CD4-positive, alpha-beta T cell treated with Interleukin-10 for 1 hour (primary cell): ENCODE measurements at places on chromosomes 5 and 9.

DNA sequence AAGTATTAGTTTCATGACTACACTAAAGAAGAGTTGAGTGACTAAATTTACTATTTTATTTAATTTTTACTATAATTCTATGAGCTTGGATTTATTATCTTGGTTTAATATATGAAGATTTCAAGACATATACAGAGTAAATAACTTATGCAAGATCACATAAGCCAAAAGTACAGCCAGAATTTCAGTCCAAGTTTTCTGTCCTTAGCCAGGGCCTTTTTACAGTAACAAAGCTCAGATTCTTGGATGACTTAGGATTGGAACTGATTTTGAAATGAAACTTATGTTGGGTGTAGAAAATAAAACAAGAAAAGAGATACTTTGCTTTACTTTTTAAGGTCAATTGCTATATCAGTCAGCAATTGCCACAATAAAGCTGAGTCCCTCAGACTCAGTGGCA is 170.3 kb downstream of the MARCHF11 start:
- DNase-seq, result no peak

DNA sequence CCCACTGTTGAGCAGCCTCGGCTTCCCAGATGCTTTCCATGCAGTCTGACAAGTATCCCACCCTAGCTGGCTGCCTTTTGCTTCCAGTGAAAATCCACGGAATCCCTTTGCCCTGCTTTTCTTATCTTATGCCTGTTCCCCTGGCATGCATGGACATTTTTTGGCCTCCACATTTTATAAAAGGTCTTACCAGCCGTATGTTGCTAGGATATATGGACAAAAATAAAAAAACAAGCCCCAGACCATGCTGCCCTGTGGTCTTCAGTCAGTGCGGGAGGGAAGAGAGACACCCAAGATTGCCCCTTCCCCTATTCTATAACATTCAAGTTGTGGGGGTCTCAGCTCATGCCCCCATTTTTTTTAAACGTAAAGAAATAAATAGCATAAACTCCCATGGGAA is 129.6 kb downstream of the COL23A1 start:
- DNase-seq, result no peak

DNA sequence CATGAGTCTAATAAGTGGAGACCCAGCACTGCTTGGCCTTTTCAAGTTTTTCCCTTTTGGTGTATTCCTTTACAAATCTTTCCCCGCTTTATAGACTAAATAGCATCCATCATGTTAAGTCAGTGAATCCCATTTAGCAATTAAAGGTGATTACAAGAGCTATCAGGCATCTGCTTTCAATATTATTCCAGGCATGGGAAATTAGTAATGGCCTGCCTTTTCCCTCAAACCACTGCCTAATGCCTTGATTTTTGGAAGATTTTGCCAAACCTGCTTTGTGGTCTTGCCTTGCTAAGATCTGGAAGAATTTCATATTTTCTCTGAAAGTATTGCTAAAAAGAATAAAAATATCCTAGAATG is 102.8 kb upstream of the GNA14 start:
- no peak for DNase-seq

DNA sequence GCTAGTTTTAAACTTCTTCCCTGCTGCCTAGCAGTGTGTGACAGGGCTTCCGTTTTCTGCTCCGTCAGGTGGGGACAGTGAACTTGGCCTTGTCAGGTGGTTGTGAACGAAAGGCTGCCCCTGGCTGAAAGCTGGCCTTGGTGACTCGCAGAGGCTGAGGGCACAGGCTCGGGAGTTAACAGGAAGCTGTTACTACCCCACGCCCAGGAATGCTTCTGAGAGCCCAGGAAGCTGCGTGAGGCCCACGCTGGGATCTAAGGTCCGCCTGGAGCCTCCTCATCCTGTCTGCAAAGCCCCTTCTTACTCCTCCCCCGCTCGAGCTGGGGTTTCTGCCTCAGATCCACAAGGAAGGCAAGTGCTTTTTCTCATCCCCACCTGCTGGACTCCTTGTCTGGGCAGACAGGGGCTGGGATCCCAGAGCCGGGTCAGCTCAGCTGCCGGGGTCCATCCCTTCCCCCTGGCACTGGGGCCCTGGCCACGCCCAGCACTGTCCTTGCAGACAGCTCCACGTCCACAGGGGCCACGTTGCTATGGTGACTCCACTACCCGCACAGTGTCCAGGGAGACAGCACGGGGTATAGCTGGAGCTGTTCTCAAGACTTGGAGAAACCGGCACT is 124.7 kb upstream of the TBC1D2 start:
- DNase-seq, result no peak

DNA sequence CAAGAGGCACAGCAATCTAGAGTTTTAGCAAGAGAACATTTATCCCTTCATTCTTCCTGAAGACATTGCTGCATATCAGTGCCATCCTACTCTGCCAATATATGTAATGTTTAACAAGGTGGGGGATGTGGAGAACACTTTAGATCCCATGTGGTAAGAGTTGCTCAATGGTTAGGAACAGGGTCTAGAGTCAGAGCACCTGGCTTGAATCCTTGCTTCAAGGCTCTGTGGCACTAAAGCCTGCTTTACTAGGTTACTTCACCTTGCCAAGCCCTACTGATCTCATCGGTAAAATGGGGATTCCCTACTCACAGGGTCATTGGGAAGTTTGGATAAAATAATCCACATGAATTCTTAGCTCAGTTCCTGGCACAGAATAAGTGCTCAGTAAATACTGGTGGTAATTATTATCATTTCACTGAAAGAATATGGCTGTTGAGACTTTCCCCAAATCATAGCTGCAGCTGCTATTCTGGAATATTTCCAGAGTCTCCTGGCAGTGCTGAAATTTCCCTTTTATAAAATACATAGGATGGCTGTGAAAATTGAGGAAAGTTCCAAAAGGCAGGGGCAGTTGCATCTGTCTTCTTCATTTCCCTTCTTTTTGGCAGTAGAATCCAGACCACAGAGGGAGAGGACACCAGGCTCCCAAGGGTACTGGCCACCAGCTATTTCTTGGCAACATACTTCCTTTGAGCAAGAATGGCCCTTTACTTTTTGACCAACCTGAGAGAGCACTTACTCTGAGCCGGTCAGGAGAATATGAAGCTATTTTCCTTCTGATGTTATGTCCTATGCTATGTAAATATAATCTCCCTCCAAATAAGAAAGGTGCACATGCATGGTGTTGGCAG is 142.8 kb downstream of the PALM2AKAP2 start:
- no peak for DNase-seq

- no peak for DNase-seq
Measured at GRCh38 chr5:172943906-172944305, 15.3 kb upstream of the RPL26L1 start.
